ENCODE measurements at places on chromosomes 6 and 20. TPM values are rescaled to one million over a fixed set of nuclear protein-coding genes. Genes with fewer than 3 reads are reported as not detected.

Gene GDAP1L1
- 0.24 TPM for total RNA-seq

GRCh38 chr20:33490934-33491656 is 1.2 kb downstream of the CBFA2T2 start:
- peak overlapping the region; percentile 94 for H3K27ac ChIP-seq
- peak overlapping the region; percentile 78 for H3K4me3 ChIP-seq
- H3K4me1 ChIP-seq = peaks cover 7% of the 10 kb centered on the region
- peaks cover 4% of the 10 kb centered on the region for H3K36me3 ChIP-seq
- DNase-seq = no peak

Gene CAP2
- 15.5 TPM for total RNA-seq

Gene HUS1B
- 1.3 TPM for total RNA-seq

- H3K36me3 ChIP-seq = peaks cover 22% of the 10 kb centered on the region
- no peak overlapping the region for H3K4me3 ChIP-seq
- no peaks in the 10 kb centered on the region for H3K4me1 ChIP-seq
These were observed 24.7 kb downstream of the RALGAPB start for GRCh38 chr20:38497246-38497935.

GRCh38 chr20:13458860-13459451 is 179.8 kb downstream of the TASP1 start:
- H3K4me1 ChIP-seq = no peaks in the 10 kb centered on the region
- DNase-seq = no peak
- H3K27ac ChIP-seq = no peak overlapping the region
- H3K36me3 ChIP-seq = no peaks in the 10 kb centered on the region

GRCh38 chr20:33901132-33901523 is 90.0 kb downstream of the CHMP4B start:
- H3K4me1 ChIP-seq = no peaks in the 10 kb centered on the region
- H3K27ac ChIP-seq = no peak overlapping the region
- no peaks in the 10 kb centered on the region for H3K36me3 ChIP-seq
- no peak for DNase-seq
- no peak overlapping the region for H3K4me3 ChIP-seq

DNA sequence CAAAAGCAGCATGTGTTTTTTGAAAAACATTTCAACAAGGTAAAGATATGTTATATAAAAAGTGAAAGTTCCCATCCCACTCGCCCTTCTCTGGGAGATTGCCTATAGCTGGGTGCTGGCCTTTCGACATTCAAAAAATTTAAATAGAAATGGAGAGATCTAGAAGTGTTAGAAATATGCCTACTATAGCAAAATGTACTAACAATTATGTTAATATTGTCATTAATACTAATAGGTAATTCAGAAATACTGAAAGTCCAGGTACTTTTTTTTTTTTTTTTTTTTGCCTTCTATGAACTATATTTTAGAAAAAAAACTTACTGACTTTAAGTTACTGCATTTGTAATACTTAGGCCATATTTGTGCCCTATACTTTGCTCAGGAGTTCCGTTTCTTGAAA is 87.1 kb downstream of the SESN1 start:
- peaks cover 46% of the 10 kb centered on the region for H3K4me1 ChIP-seq
- no peaks in the 10 kb centered on the region for H3K36me3 ChIP-seq
- no peak overlapping the region for H3K27ac ChIP-seq
- peak overlapping the region; percentile 95 for H3K4me3 ChIP-seq

GRCh38 chr6:95693108-95693507 is 115.8 kb downstream of the MANEA start:
- H3K4me1 ChIP-seq = peaks cover 1% of the 10 kb centered on the region
- H3K36me3 ChIP-seq = no peaks in the 10 kb centered on the region
- H3K4me3 ChIP-seq = no peak overlapping the region
- DNase-seq = peak; percentile 22

Gene SUMO4
- 3.6 TPM for total RNA-seq

GRCh38 chr6:14981960-14982359 is 263.9 kb upstream of the JARID2 start:
- H3K4me1 ChIP-seq = peaks cover 3% of the 10 kb centered on the region
- H3K4me3 ChIP-seq = no peak overlapping the region
- no peak overlapping the region for H3K27ac ChIP-seq
- peaks cover 4% of the 10 kb centered on the region for H3K27me3 ChIP-seq

Gene PRDM13
- not detected for total RNA-seq

DNA sequence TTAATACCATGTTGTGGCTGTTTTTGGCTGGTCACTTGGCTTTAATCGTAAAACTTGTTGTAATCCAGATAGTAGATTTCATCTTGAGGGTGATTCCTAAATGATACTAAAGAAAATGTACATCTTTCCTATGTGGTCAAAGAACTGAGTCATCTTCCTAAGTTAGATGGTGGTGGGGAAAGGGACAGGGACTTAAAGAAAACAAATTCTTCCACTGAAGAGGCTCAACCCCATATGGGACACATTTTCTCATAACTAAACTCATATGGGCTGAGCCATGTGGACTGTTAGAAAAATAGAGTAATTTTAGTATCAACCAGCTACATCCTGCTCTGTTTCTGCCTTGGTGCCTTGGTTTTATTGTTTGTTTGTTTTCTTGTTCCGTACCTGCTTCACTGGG is 155.8 kb downstream of the TSHZ2 start:
- H3K27ac ChIP-seq = no peak overlapping the region
- H3K4me3 ChIP-seq = no peak overlapping the region
- no peaks in the 10 kb centered on the region for H3K27me3 ChIP-seq
- no peak for DNase-seq

Gene OGFR
- 31.0 TPM for total RNA-seq

Gene NOX3
- not detected for total RNA-seq

DNA sequence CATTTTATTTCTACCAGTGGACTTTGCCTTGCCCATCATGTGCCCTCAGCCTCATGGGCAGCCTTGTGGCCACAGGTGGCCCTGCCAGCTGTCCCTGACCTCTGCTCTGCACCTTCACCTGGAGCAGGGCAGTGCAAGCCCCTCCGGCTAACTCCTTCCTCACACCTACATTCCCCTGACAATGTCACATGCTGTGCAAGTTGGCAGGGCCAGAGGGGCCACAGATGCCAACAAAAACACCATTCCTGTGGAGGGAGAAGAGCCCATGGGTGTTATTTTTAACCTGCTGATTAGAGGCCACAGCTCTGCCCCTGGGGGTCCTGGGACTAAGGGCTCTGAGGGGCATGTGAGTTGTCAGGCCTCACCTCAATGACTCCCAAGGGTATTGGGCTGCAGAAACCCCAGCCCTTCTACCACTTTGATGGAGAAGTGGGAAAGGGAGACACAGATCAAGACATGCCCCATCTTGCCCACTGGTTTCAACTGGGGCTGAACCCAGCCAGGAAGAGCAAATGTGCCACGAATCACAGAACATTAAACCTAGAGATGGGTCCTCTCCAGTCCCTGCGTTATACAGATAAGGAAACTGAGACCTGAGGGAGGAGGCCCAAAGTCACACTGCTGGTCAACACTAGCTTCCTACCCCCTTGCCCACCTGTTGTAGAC is 65.0 kb downstream of the MRPL14 start:
- no peak for DNase-seq
- peaks cover 8% of the 10 kb centered on the region for H3K27me3 ChIP-seq
- no peaks in the 10 kb centered on the region for H3K36me3 ChIP-seq
- no peak overlapping the region for H3K27ac ChIP-seq
- no peaks in the 10 kb centered on the region for H3K4me1 ChIP-seq

GRCh38 chr6:159594106-159594749 is 98.8 kb downstream of the SOD2 start:
- DNase-seq = no peak
- no peaks in the 10 kb centered on the region for H3K4me1 ChIP-seq
- no peak overlapping the region for H3K27ac ChIP-seq

Gene ETV7
- total RNA-seq = not detected

- H3K27ac ChIP-seq = no peak overlapping the region
- no peak for DNase-seq
- no peak overlapping the region for H3K4me3 ChIP-seq
These were observed 59.8 kb upstream of the NHSL1 start for GRCh38 chr6:138559143-138559542.

- DNase-seq = no peak
- no peaks in the 10 kb centered on the region for H3K36me3 ChIP-seq
- no peak overlapping the region for H3K27ac ChIP-seq
- H3K27me3 ChIP-seq = peaks cover 14% of the 10 kb centered on the region
- no peak overlapping the region for H3K4me3 ChIP-seq
These were observed 30.6 kb upstream of the LY86 start for GRCh38 chr6:6557886-6558285.

- no peak overlapping the region for H3K27ac ChIP-seq
- no peaks in the 10 kb centered on the region for H3K4me1 ChIP-seq
- no peak overlapping the region for H3K4me3 ChIP-seq
- no peaks in the 10 kb centered on the region for H3K36me3 ChIP-seq
- DNase-seq = no peak
- H3K27me3 ChIP-seq = no peaks in the 10 kb centered on the region
These were observed 41.1 kb downstream of the CNR1 start for GRCh38 chr6:88124925-88125557.

Gene CDC40
- total RNA-seq = 21.5 TPM

DNA sequence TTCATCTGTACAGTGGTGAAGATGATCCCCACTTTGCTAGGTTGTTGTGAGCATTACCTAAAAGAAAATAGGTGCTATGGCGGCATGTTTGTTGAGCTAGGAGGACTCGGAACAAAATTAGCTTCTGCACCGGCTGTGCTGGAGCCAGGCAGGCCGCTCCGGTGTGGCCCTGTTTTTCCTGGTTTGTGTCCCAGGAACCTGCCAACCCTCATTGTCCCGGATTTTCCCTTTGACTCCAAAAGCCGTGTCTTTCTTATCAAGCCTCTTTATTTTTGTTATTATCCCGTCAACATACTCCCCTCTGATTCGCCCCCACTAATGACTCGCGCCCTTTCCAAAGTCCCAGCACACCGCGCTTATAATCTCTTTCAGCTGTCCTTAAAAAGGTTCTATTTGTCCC is 117.0 kb downstream of the MYLK4 start:
- H3K4me1 ChIP-seq = no peaks in the 10 kb centered on the region
- no peak overlapping the region for H3K27ac ChIP-seq
- H3K4me3 ChIP-seq = peak overlapping the region; percentile 70

Gene TMEM217
- total RNA-seq = 2.5 TPM

- H3K27me3 ChIP-seq = no peaks in the 10 kb centered on the region
- DNase-seq = no peak
- peaks cover 28% of the 10 kb centered on the region for H3K36me3 ChIP-seq
- H3K4me3 ChIP-seq = peak overlapping the region; percentile 90
- H3K27ac ChIP-seq = peak overlapping the region; percentile 99
These were observed 61.1 kb downstream of the FAM217A start for GRCh38 chr6:4017834-4018170.

DNA sequence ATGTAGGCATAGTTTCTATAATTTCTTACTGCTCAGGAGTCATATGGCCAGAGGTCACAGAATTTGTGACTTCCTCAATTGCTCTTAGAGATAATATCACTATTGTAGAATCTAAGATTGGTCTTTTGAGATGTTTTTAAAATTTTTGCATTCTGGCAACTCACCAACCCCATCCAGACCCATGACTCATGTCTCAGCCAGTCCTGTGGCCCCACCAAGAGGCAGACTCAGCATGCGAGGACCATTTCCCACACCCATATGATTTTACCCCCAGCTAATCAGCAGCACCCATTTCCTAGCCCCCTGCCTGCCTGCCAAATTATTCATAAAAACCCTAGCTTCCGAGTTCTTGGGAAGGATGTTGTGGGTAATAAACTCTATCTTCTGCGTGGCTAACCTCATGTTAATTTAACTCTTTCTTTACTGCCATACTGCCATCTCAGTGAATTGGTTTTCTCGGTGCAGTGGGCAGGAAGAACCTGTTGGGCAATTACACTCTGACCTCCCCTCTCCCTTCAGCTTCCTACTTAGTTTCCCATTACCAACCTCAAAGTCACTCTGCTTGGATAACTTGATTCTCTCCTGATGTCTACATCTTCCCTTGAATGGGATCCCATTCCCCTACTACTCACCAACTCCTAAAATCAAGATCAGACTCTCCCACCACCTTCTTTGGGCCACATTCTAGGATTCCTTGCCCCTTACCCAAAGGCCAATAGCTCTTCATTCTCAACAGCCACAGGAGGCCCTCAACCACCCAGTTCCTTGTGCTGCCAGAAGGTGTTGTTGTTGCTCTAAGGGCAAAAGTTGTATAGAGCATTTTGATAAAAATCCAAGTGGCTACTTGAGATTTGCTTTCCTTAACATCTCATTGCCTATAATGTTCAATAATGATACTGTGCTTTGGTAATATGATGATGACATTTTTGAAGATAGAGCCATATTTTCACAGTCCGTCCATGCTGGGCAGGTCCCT is 16.2 kb upstream of the IYD start:
- no peak overlapping the region for H3K4me3 ChIP-seq
- peaks cover 3% of the 10 kb centered on the region for H3K27me3 ChIP-seq
- no peak for DNase-seq
- no peaks in the 10 kb centered on the region for H3K36me3 ChIP-seq
- no peaks in the 10 kb centered on the region for H3K4me1 ChIP-seq

DNA sequence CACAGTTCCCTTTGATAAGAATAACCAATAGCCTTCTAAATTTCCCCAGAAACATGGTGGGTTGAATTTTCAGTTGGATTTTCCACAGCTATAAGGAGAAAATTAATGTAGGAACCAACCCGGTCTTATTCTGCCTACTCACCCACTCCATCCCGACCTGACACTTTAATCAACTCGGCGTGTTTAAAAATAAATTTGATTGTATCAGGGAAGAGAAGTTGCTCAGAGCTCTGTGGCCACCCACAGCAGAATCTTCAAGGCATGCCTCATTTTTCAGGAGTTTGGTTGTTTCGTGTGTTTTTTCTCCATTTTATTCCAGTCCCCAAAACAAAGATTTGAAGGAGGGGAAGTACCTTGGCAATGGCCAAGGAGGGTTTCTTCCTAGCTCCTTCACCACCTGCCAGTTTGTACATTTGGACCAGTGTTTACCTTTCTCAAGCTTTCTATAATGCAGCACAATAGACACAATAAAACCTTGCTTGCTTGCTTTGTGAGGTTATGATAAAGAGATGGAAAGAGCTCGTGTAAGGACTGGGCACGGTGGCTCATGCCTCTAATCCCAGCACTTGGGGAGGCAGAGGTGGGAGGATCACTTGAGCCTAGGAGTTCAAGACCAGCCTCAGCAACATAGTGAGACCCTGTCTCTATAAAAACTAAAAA is 297.2 kb upstream of the JARID2 start:
- peaks cover 4% of the 10 kb centered on the region for H3K27me3 ChIP-seq
- peak overlapping the region; percentile 57 for H3K27ac ChIP-seq
- H3K36me3 ChIP-seq = no peaks in the 10 kb centered on the region
- no peak for DNase-seq
- peaks cover 8% of the 10 kb centered on the region for H3K4me1 ChIP-seq
- H3K4me3 ChIP-seq = no peak overlapping the region

Gene PXDC1
- total RNA-seq = 5.3 TPM

- H3K4me3 ChIP-seq = no peak overlapping the region
- peaks cover 3% of the 10 kb centered on the region for H3K27me3 ChIP-seq
- DNase-seq = no peak
- no peaks in the 10 kb centered on the region for H3K36me3 ChIP-seq
- no peak overlapping the region for H3K27ac ChIP-seq
These were observed 8.5 kb upstream of the OCSTAMP start for GRCh38 chr20:46559001-46559400.

Gene PPP1R14C
- total RNA-seq = 1.2 TPM

DNA sequence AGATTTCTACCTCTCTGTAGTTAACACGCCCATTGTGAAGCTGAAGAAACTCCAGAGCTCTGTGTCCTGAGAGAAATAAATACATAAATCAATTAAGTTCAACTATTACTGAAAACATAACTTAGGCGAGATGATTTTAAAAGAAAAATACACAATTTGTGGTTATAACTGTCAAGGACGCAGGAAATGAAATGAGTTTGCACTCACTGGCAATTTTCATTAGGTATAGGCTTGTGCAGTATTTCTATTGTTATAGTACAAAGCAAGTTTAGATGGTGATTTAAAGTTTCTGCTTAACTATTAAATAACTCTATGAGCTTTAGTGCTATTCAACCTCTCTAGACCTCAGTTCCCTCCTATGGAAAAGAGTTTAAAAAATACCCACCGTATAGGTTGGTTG is 3.3 kb downstream of the GPLD1 start:
- no peaks in the 10 kb centered on the region for H3K4me1 ChIP-seq
- no peaks in the 10 kb centered on the region for H3K36me3 ChIP-seq
- H3K27ac ChIP-seq = no peak overlapping the region
- H3K4me3 ChIP-seq = no peak overlapping the region

Gene TSPO2
- total RNA-seq = not detected

Gene TCF21
- total RNA-seq = not detected

Measured in progenitor cell of endocrine pancreas (in vitro differentiated cells).